ENCODE measurements at places on chromosomes 7 and 10.

GRCh38 chr10:68470300-68470699 lies 1.5 kb downstream of the DNA2 start:
- DNase-seq = no peak

DNA sequence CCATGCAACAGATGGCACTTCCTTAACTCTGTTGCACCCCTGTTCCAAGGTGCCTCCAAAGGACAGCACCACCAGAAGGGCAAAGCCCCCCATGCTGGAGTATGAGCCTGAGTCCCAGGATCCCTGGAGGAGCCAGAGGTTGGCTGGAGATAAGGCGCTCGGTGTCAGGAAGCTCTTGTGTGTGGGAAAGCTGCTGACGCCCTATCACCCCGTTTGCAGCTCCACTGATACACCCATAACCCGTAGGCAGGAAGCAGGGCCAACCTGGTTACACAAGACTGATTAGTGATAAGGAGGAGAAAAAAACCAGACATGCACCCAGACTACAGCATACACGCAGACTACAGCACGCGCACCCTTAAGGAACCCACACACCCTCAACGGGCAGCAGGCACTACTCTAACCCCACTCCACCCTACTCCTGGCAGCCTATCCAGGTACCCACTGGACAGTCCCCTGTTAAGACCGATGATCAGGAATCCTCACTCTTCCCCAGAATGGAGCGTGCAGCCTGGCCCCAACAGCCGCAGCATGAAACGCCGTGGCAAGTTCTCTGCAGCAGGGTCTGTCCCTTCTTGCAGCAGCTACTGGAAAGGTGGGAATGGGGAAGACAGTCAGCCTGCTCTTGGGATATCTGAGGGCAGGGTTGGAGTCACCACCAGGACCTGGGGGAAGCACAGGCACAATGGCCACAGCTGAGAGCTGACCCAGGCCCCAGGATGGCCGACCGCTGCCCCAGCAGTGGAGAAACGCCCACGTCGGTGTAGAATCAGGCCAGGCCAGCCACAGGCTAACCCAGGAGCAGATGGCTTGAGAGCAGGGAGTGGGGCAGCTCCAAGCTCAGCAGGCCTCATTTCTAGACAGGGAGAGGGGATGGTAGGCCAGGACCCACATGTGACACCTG lies 38.3 kb upstream of the TUBB8 start:
- no peak for DNase-seq

GRCh38 chr7:101146-102046 lies 91.0 kb upstream of the FAM20C start:
- no peak for DNase-seq

DNA sequence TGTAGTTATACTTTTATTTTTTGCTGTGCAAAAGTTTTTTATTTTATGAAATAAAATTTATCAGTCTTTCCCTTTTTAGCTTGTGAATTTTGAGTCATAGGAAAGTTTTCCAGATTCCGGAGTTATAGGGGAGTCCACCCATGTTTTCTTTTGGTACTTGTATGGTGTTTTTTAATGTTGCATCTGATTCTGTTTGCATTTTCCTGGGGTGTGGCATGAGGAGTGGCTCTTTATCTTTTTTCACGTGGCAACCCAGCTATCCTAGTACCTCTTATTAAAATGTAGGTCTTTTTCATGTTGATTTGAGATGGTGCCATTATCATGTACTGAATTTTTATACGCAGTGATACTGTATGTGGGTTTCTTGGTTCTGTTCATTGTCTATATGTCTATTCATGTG lies 19.7 kb downstream of the EXOC6 start:
- no peak for DNase-seq

DNA sequence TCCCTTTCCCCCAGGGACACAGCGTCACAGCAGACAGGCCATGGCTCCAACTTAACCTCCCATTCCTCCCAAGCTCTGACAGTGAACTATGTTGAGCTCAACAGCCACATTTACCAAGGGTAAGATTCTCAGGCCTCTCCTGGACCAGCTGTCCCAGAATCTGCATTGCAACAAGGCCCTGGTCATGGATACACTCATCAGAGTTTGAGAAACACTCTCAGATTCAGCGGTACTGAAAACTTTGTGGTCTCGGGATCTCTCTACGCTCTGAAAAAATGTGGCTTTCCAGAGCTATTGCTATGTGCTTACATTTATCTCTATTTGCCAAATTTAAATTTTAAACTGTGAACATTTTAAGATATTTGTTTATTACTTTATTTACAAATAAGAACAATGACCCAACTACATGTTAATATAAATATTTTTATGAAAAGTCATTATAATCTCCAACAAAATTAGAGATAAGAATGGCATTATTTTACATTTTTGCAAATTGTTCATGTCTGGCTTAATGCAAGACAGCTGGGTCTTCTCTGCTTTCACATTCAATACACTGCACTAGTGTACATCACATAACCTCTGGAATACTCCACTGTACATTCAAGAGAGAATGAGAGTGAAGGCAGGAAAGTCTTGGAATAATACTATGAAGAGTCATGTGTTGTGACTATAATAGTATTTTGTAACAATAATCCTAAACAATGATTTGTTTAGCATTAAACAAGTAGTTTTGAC lies 190.9 kb upstream of the PITRM1 start:
- DNase-seq = no peak

GRCh38 chr7:41873741-41874140 lies 170.9 kb upstream of the INHBA start:
- DNase-seq = no peak

DNA sequence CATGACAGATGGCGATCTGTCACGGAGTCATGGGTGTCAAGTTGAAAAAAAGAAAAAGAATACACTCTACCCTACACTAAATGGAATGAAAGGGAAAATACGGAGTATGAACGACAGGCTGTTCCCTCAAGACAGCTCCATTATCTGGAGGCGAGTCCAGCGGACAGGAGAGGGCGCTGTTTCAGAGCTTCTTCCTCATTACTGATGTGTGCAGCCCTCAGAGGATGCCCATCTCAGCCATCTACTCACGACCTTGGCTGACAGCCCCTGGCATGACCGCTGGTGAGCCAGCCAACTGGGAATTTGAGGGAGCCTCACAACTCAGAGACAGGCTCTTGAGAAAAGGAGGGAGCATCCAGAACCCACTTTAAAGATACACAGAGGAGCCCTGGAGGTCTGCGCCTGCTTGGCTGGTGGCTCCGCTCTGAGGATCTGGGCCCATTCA lies 49.6 kb upstream of the SMNDC1 start:
- peak; percentile 68 for DNase-seq

- no peak for DNase-seq
Measured at GRCh38 chr7:150405584-150406311, 26.6 kb downstream of the ZNF775 start.

GRCh38 chr7:27955596-27955995 lies 215.6 kb downstream of the TAX1BP1 start:
- DNase-seq = no peak

DNA sequence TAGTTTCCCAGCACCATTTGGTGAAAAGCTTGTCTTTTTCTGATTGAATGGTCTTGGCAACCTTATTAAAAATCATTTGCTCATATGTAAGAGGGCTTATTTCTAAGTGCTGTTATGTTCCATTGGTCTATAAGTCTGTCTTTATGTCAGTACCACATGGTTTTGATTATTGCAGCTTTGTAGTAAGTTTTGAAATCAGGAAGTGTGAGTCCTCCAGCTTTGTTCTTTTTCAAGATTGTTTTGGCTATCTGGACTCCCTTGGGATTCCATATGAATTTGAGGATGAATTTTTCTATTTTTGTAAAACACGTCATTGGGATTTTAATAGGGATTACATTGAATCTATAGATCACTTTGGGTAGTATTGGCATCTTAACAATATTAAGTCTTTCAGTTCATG lies 5.4 kb downstream of the KIF11 start:
- no peak for DNase-seq

- no peak for DNase-seq
Measured at GRCh38 chr7:57425969-57426628, 23.9 kb upstream of the ZNF716 start.

- DNase-seq = no peak
Measured at GRCh38 chr10:79093658-79094411, 25.1 kb downstream of the ZMIZ1 start.

GRCh38 chr7:51428217-51428887 lies 111.7 kb upstream of the COBL start:
- no peak for DNase-seq

- no peak for DNase-seq
Measured at GRCh38 chr7:41142904-41143473, 559.9 kb downstream of the INHBA start.

DNA sequence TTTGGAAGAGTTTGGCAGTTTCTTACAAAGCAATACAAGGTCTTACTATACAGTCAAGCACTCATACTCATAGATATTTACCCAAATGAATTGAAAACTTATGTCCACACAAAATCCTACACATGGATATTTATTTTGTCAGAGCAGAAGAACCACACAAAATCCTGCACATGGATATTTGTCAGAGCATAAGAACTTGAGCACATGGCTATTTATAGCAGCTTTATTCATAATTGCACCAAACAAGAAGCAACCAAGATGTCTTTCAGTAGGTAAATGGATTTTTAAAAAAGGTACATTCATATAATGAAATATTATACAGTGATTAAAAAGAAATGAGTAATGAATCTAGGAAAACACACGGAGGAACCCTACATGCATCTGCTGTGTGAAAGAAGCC lies 115.4 kb downstream of the BTAF1 start:
- DNase-seq = no peak

- no peak for DNase-seq
Measured at GRCh38 chr10:121087129-121087528, 236.0 kb downstream of the WDR11 start.
